ENCODE measurements at places on chromosomes 1 and 21.

DNA sequence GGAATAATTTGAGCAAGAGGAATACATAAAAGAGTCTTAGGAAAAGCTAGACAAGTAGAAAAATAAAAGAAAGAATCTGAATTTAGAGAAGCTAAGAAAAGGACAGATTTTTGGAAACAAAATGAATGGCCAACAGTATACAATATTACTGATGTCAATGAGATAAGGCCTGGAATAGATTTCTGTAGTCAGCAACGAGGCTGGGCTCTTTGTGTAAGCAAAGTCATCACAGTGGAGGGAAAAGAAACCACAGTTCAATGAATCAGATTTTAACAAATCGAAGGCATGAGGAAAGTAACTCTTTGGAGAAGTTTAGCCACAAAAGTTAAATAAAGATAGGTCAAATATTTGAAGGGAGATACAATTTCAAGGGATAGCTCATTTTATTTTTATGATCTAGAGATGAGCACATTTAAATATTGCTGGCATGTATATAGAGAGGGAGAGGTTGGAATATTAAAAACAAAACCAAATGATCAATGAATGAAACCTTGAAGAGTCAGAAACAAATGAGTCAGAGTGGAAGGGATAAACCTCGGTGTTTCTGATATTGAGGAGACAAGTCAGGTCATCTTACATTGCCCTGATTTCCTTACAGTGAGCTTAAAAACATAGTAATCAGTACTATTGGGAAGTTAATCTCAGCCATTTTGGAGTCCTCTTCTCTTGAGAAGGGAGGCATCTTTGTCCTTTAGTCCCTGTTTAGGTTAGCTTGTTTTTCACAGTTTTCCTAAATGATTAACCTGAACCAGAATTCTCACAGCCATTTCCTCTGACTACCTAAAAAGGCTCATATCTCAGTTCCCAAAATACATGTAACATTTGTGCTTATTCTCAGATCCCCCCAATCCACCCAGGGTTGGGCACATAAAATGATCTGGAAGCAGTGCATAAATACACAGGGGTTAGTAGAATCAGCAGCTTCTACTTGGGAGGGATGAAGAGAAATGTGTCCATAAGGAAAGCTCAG, 620.0 kb upstream of the B3GALT2 start:
- DNase-seq: no peak

DNA sequence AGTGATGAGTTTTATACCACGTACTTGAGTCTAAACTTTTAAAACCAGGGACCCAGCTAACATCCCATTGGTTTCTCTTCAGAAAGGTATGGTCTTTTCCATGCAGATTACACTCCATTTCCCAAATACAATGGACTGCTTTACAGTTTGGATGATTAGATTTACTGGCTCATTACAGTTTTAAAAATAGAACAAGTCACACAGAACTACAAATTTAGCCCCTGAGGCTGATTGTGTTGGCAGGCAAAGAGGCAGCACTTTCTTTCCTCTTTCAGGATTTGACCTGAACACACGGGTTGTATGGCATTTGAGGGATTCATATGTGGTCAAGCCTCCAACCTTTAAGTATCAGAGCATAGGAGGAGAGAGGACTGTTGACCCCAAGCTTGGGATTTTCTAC, 21.8 kb upstream of the VTCN1 start:
- no peak for DNase-seq

- DNase-seq: no peak
These were observed 116.9 kb downstream of the TGFBR3 start for GRCh38 chr1:91768786-91769725.

DNA sequence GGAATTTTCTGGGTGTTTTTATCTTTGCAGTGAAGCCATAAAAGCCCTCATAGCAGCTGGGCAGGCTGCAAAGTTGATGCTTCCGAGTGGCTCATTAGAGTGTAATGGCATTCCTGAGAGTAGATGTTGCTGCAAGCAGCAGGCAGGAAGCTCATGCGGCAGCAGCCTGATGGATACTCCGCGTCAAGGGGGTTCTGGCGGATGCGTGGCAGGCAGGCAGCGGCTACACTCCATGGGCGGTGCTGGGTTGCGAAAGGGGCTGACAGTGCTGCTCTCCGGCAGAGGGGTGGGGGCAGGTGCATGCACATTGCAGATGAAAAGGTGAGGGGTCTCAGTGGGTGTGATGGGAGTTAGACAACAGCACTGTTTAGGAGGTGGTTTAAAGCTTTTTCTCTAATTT, 93.2 kb upstream of the AJAP1 start:
- DNase-seq: no peak

DNA sequence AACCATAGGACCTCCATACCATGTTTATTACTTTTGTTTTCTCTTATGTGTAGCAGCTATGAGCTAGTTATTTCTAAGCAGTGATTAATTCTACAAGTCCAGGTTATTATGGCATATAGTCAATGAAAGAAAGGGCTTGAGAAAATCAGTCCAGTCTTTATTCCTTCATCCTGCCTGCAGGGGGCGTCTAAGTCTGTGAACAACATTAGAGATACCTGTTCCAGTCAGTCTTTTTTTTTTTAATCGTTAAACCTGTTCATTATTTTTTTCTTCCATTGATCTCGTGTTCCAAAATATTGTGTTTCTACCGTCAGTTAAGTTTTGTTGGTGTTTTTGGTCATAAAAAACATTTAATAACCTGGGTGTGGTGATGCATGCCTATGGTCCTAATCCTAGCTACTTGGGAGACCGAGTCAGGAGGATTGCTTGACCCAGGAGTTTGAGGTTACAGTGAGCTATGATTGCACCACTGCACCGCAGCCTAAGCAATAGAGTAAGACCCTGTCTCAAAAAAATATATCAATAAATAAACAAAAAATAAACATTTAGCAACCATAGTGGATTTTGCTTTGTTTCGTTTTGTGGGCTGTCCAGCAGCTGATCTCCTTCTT, 29.4 kb upstream of the CD2 start:
- peak; percentile 85 for DNase-seq

DNA sequence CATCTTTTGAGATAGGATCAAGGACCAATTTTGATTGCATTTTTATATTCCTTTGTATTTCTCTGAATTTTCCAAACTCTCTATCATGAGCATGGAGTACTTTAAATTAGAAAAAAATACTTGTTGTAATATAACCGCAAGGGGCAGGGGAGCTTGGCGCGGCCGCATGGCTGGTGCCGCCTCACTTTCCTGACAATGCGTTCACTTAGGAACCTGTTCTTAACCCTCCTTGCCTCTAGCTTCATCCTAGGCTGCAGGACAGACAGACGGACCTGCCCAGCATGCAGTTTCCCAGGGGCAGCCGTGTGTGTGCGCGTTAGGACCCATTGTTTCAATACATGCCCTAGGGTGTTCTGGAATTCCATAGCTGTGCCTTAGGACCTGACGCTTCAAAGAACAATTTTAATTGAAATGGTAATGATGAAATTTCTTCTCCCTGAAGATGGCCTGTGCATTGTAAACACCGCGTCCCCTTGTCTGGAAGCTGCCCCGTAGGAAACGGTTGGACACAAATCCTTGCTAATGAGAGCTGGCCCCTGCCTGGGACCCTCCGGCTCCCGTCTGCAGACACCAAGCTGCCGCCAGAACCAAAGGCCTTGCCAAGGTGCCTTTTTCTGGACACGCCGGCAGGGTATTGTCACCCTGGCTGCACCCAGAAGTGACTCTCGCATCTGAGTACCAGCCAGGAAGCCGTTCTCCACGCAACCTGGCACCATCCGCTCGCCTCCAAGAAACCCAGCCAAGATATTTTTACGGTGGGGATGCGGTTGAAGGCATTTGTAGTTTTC, 466.4 kb downstream of the NPHP4 start:
- DNase-seq: no peak

GRCh38 chr1:228280106-228280901, 72.5 kb downstream of the OBSCN start:
- no peak for DNase-seq

GRCh38 chr1:43981135-43981491, 2.1 kb downstream of the B4GALT2 start:
- DNase-seq: no peak

DNA sequence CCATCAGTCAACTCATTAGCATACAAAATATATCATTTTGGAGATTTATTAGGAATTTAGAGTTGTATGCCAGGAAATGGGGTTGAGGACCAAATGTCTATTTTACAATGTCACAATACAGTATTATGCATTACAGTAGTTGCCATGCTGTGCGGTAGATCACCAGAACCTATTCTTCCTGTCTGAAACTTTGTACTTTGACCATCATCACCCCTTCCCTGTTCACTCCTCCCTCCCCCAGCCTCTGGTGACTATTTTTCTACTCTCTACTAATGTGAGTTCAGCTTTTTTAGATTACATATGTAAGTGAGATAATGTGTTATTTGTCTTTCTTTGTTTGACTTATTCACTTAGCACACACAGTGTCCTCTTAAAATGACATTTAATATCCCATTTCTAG, 50.8 kb downstream of the PTBP2 start:
- DNase-seq: no peak

DNA sequence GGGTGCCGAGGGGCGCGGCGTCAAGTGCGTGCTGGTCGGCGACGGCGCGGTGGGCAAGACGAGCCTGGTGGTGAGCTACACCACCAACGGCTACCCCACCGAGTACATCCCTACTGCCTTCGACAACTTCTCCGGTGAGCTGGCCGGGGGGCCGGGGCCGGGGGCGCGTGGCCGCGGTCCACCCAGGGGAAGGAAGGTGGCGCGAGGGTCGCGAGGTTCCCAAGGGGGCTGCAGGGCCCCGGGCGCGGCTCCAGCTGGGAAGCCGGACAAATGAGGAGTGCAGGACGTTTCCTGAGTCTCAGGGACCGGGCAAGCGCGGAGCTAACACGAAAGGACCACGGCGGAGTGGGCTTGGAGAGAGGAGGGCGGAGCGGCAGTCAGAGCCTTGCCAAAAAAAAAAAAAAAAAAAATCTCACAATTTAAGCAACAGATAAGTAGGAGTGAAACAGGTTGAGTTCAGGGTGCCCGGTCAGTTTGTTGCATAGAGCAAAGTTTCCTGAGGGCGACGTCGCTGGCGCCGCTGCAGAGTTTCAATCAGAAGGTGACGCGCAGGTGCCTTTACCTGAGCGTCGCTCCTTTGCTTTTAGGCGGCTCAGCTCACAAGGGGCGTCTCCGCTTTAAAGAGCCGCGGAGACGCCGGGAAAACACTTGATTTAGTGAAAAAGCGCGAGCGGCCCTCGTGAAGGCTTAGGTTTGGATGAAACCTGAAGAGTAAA, 750 bp downstream of the RHOU start:
- DNase-seq: peak; percentile 30

GRCh38 chr1:68132426-68133130, 82.2 kb upstream of the DIRAS3 start:
- no peak for DNase-seq

- no peak for DNase-seq
These were observed 1144.6 kb upstream of the ADGRL2 start for GRCh38 chr1:80656014-80656636.

GRCh38 chr21:37655611-37656300, 260.5 kb downstream of the KCNJ6 start:
- DNase-seq: no peak

DNA sequence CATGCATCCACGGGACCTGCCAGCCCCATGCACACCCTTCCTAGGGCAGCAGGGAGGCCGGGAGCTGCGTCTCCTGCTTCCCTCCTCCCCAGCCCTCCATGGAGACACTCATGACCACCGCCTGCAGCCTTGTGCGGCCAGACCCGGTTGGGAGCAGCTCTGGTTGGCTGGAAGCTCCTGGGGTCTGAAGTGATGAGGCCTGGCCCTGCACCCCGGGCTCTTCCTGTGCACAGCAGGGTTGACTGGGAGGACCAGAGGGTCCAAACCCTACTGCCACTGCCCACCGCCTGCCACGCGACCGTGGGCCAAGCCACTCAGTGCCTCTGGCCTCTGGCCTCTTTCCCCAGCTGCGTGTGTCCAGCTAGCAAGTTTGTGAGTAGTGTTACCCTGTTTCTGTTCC, 111.1 kb upstream of the COL6A1 start:
- no peak for DNase-seq

GRCh38 chr1:91502672-91503184, 2.1 kb downstream of the CDC7 start:
- no peak for DNase-seq

GRCh38 chr1:219177363-219177762, 3.7 kb downstream of the LYPLAL1 start:
- no peak for DNase-seq

DNA sequence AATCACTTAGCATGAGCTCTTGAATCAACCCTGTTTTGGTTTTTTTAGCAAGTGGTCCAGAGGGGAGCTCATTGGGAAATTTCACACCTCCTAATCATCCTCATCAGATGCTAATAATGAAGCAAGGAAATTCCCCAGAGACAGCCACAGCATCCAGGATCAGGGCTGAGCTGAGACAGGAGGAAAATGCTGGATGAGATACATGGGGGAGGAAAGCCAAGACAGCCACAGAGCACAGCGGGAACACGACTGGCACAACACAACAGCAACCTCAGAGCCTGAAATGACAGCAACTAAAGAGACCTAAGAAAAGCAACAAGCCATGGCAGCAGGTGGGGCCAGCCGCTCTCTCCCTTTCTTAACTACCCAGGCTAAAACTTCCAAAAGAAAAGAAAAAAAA, 70.4 kb downstream of the UBR4 start:
- no peak for DNase-seq

DNA sequence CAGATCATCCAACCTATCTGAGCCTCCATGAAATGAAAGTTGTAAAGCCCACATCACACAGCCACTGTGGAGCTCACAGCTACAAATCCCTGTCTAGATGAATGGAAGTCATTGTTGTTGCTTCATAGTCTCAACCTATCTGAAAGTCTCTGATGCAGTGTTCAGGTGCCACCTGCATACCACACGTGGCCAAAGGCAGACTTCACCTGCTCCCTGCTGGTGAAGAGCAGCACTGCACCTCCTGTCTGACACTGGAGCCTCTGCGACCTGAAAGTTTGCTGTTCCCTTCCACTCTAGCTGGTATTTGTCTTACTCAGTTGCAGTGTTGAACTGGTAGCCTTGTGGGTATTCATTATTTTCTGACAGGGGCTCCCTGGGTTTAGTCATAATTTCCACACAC, 18.4 kb downstream of the LORICRIN start:
- no peak for DNase-seq

DNA sequence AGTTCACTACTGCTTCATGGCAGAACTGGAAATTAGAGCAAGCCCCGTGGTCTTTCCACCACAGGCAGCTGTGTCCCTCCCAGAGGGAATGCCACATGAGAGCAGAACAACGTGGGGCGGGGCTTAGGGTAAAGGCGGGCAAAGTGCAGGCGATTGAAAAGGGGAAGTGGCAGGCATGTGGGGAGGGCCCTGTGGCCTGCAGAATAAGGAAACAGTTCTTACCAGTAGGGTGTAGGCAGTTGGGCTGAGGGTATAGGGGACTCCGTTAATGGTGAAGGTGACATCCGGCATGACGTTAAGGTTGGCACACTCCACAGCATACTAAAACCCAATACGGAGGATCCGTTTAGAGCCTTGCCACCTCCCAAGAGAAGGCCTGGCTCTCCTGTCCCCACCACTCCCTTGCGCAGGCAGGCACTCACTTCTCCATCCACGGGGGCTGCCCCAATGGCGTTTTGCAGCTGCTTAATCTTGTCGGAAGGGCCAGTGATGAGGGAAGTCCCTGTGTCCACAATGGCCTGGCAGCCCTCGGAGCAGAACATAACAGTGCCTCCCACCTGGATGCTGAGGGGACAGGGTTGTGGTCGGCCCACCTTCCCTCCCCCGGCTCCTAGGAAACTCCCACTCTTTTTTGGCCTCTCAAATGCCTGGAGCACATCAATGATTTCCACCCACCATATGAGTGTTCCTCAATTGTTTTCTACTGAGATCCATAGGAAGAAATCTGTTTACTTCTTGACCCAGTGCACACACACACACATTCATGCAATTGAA, 9.1 kb upstream of the RAB7B start:
- DNase-seq: peak; percentile 23
